Ecto neural progenitor cell (in vitro differentiated cells): ENCODE measurements at places on chromosomes 3 and 15.

GRCh38 chr15:97013491-97013890 lies 683.0 kb downstream of the NR2F2 start:
- no peak for DNase-seq

- DNase-seq: no peak
Observed at GRCh38 chr15:94968133-94968532, 736.8 kb downstream of the MCTP2 start.

DNA sequence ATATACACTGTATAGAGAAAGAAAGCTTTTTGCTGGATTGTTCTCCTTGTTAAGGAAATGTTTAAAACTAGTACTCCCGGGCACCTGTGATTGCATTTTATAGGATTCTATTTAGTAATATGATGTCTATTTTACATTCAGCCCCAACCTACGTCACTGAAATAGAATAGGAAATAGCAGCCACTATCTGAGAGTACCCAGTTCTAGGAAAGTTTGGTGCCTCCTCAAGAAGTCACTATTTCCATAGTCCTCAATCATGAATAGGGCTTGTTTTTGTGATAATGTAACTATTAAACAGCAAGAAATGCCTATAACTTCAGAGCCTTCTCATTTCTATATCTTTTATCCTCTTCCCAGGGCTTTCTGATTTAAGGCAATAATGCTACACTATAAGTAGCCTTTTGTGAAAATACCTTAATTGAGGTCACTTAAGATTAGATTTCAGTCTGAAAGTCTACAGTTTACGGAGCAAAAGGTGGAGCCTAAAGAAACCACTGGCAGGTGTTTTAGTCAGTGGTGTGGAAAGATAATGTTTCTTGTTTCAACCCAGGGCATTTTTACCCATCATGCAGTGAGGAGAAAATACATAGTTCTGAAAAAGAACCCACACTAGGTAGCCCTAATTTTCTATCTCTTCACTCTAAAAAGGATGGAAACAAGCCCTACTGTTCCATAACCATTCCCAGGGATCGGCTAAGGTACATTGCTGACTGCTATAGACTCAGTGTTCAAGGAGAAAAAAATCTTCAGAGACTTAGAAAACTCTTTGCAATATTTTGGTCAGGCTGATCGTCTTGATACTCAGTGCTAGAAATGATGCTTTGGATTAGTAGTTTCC lies 38.7 kb downstream of the TIGIT start:
- no peak for DNase-seq

- no peak for DNase-seq
Observed at GRCh38 chr3:112115161-112115739, 17.8 kb downstream of the GCSAM start.

- DNase-seq: no peak
Observed at GRCh38 chr3:7029562-7029961, 168.6 kb downstream of the GRM7 start.
